NCI-H510A (cell line): ENCODE measurements at places on chromosomes 16 and 17.

GRCh38 chr17:76688165-76688622, 22.6 kb downstream of the MXRA7 start:
- DNase-seq, result no peak

DNA sequence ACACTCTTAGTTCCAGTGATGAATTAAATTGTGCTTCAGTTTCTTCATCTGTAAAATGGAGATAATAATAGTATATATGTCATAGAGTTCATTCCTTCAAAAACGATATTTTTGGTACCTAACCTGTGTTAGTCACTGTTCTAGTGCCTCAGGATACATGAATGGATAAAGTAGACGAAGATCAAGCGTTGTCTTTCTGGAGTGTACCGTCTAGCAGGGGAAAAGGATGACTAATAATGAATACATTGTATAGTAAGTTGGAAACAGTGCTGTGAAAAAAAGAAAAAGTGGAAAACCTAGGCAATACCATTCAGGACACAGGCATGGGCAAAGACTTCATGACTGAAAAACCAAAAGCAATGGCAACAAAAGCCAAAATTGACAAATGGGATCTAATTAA, 8.6 kb downstream of the KRT10 start:
- no peak for DNase-seq

- DNase-seq, result no peak
Observed at GRCh38 chr16:23901178-23902033, 65.6 kb downstream of the PRKCB start.

GRCh38 chr16:15553313-15554088, 89.5 kb downstream of the MARF1 start:
- DNase-seq, result no peak
